ENCODE measurements at places on chromosomes 6 and 20. TPM values are rescaled to one million over a fixed set of nuclear protein-coding genes. Genes with fewer than 3 reads are reported as not detected.

The TSPYL1 gene
- 225 TPM for total RNA-seq

The CST4 gene
- total RNA-seq, result not detected

The IP6K3 gene
- total RNA-seq, result not detected

The KCNK16 gene
- not detected for total RNA-seq

The C6orf163 gene
- 0.93 TPM for total RNA-seq

The SAPCD1 gene
- 2.7 TPM for total RNA-seq

The NOX3 gene
- total RNA-seq, result not detected

The PDYN gene
- total RNA-seq, result not detected
